GM12864 (cell line): ENCODE measurements at places on chromosomes 3 and 15.

- no peak for DNase-seq
These were observed 39.3 kb downstream of the NKIRAS1 start for GRCh38 chr3:23877329-23877980.

DNA sequence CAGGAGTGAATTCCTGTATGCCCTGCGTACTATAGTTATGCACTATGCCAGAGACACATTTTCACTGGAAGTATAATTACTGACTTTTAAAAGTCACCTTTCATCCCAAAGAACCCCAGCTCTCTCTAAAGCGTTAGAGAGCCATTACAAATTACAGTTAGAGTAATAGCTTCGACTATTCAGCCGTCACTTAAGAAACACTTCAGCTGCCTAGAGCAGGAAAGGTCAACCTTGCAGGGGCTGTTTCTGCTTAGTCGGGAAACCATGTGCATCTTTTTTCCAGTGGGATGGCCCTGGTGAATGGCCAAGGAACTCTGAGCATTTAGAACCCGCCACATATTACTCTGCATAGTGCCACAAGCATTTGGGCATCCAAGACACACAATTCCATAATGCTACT lies 235.9 kb downstream of the ARRDC4 start:
- DNase-seq = no peak

GRCh38 chr3:54916732-54917131 lies 11.1 kb downstream of the LRTM1 start:
- no peak for DNase-seq

DNA sequence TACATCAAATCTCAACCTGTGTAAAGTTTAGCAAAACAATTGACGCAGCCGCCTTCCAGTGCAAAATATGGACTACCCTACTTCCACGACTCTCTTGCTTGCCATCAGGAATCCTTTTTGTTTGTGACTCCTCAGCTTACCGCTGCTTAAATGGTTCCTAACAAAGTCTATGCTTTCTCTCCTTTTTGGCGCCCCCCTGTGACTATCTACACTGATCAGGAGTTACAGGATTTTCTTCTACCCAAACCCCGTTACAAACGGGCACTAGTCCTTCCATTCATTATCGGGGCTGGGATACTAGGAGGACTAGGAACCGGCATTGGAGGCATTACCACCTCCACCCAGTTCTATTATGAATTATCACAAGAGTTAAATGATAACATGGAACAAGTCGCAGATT lies 184.0 kb downstream of the IGSF11 start:
- DNase-seq = no peak

GRCh38 chr3:51802106-51802703 lies 23.2 kb upstream of the IQCF6 start:
- DNase-seq = no peak

DNA sequence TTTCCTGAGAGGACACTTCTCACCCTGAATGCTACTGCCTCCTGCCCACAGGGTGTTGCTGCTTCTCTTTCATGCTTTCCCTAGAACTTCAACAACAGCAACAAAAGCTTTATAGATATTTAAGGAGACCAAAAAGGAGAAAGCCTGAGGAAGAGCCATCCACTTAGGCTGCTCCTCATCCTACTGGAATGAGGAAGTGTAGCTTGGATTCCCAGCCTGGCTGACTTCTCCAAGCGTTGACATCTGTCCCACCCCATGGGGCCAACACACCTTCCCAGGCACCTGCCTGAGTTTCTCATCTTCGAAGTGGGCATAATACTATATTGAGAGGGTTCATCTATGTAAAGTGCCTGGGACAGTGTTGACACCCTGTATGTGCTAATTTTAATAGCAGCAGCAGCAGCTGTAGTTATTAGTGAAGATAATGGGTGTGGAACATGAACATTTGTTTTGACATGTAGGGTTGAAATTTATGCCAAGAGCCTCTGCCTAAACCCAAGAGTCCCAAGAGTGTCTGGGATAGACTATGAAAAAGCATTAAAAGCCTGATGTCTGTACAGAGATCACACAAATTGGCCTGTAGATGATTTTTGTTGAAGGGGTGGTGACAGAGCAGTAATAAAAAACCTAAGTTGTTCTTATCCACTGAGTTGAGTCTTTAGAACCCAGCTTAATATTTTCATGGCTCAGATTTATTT lies 96.5 kb upstream of the PIAS1 start:
- no peak for DNase-seq

GRCh38 chr15:42064271-42064670 lies 30.1 kb downstream of the PLA2G4D start:
- no peak for DNase-seq

GRCh38 chr3:137150825-137151224 lies 193.0 kb downstream of the IL20RB start:
- no peak for DNase-seq

- DNase-seq = no peak
These were observed 124.7 kb upstream of the FRMD4B start for GRCh38 chr3:69510481-69511030.

GRCh38 chr3:41274944-41275668 lies 75.8 kb downstream of the CTNNB1 start:
- no peak for DNase-seq

DNA sequence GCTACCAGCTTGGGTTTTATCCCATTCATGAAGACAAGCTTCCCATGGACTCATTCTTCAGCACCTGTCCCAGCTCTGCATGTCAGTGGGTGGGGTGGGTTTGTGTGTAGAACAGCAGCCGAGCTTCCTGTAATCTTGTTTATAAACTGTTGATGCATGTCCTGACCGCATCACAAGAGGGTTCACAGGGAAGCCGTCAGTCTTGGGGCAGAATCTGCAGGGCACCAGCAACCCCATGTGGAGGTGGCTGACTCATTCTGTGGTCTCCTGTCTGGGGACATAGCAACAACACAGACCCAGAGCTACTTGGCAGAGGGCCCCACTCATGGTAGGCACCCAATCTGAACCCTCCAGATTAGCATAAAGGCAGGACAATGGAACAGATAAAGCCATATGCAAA lies 35.6 kb downstream of the DAPK2 start:
- DNase-seq = peak; percentile 90

- no peak for DNase-seq
These were observed 27.3 kb downstream of the SLMAP start for GRCh38 chr3:57783186-57784088.

DNA sequence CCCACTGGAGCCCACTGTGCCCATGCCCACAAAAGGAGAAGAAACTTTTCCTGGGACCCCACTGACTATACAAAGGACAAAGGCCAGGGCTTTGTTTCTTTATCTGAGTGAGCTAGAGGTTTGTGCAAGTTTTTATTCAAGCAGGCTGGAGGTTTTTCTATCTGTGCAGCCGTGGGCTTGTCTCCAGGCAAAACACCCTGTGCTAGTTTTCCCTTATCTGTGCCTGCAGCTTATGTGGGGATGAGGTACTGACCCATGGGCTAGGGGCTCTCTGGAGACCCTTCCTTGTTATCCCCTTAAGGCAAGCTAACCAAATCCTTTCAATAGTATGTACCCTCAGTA lies 545.5 kb downstream of the ZPLD1 start:
- DNase-seq = no peak

DNA sequence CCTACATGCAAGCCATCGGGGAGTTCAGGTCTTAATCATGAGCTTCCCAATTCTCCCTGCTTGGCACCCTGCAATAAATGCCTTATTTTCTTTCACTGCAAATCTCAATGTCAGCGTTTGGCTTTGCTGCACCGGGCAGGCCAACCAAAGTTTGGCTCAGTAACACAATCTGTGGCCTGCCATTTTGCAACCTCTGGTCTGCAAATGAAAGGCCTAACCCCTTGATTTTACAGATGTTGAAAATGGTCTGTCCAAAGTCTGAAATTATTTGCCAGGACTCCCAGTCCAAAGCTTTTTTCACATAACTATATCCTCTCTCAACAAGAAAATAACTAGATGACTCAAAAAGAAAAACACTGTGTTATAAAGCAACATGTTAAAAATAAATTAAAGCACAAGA lies 34.0 kb upstream of the LEKR1 start:
- DNase-seq = no peak

DNA sequence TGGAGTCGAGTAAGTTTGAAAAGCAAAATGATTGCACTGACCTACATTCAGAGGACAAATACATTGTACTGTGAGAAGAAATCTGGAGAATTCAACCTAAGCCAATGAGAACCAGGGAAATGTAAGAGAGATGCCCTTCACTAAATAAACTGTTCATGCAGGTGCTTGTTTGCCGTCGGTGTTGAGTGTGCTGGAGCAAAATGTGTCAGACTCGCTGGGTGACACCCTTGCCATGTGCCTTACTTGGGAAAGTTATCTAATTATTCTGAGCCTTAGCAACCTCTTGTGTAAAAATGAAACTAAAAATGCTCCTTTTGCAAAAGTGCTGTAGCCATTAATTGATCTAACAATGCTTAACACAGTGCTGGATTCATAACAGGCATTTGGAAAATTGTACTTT lies 140.4 kb downstream of the GABRB3 start:
- DNase-seq = no peak

DNA sequence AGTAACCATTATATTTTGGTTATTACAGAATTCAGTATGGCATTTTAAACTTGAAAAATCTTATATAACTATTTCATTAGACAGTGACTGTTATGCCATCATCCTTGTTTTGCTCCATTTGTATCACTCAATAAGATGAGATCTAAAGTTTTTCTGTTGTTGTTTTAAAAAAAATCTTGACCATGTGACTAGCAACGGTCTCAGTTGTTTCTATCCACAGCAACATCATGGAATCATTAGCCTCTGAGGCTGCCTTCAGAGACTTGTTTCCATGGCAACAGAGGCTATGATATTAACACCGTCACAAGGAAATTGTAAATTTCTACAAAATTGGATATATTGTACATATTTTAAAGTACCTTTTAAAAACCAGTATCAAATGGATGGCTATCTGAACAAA lies 129.8 kb downstream of the DLG1 start:
- DNase-seq = no peak

DNA sequence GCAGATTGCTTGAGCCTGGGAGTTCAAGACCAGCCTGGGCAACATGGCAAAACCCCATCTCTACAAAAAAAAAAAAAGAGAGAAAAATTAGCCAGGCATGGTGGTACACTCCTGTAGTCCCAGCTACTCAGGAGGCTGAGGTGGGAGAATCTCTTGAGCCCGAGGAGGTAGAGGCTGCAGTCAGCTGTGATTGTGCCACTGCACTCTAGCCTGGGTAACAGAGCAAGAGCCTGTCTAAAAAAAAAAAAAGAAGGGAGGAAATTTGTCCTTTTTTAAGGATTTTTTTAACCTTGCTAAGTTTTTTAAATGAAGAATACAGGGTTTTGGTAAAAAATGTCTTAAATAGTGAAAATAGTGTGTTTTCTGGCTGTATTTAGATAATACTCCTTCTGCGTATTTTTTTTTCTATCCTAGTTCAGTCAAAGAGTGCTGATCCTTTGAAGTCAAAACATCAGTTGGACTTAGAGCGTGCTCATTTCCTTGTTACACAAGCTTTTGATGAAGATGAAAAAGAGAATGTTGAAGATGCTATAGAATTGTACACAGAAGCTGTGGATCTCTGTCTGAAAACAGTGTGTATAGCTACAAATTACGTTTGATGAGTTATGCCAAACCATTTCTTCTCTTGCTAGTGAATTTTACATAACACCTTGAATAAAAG lies 11.1 kb downstream of the CAPN7 start:
- no peak for DNase-seq

DNA sequence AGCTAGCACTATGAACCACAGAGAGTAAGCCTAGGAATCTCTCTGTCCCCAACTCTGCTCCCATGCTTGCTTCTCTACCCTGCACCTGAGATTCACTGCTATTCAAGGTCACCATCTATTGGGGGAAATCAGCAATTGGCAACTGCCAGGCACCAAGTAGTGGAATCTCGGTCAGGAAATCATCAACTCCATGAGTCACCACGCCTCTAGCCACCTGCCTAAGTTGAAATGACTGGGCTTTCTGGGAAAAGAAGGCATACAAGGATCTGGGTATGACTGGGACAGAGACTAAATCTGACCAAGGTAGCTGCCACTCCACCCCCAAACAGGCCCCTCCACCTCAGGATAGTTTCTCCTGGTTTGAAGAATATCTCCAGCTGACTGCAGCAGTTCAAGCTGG lies 464.1 kb upstream of the CBLB start:
- DNase-seq = peak; percentile 36

- no peak for DNase-seq
These were observed 36.2 kb downstream of the AP4E1 start for GRCh38 chr15:50944672-50945071.

DNA sequence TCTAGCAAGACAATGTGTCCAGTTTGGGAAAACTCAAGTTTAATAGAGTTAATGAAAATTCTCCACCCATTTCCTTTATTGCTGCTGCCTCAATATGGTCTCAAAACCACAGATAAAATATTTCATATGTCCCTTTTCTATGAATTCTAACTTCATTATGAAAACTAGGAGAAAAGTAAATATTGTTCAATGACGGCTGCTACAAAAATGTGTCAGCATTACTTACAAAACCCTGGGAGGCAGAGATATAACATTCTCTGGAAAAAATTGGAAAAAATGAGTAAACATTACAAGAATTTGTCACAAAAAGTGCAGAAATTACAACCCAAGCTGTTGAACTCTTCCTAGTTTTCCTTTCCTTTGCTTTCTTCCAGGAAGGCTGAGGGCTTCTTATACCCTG lies 22.2 kb upstream of the FBN1 start:
- DNase-seq = no peak

DNA sequence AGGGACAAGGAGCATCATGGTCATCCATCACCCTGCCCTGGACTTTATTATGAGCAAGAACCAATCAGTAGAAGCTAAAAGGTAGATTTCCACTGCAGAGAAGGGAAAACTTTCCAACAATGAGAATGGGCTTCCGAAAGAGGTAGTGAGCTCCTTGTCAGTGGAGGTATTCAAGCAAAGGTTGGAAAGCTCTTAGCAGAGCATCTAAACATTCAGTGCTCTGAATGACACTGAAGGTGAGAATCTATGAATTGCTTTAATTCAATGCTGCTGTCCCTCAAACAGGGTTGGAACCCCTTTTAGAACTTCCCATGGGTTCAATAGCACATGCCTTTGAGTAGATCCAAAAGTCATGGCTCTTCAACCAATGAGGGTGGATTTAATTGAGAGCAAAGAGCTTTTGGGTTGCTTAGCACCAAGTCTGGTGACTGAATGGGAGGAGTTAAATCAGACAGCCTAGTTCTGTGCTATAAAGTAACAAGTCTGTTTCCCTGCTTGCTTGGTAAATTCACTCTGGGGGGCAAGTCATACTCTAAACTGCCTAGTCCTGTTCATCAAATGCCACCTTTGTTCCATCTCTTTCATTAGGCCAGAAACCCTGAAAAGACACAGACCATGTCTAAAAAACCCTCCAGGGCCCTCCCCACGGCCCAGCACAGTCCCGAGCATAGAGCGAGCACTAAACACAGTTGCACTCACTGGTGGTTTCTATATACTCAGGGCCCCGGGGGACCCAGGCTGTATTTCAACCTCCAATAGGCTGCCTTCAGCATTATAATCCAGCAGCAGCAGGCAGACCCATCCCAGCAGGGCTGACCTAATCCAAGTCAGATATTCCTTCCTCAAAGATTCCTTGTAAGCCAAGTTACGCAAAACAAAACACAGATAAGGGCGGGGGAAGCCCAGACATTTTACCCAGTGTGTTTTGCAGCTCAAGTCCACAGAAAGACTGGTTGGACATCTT lies 161.2 kb downstream of the MEGF11 start:
- no peak for DNase-seq

GRCh38 chr3:99846477-99847160 lies 29.0 kb downstream of the CMSS1 start:
- DNase-seq = no peak
